Stimulated activated CD8-positive, alpha-beta memory T cell treated with anti-CD3 and anti-CD28 coated beads, Interleukin-2, amount 100 ng/mL, for 48 hours (primary cell): ENCODE measurements at places on chromosomes 1 and 21.

- DNase-seq, result no peak
Observed at GRCh38 chr1:224061436-224061835, 52.5 kb upstream of the FBXO28 start.

DNA sequence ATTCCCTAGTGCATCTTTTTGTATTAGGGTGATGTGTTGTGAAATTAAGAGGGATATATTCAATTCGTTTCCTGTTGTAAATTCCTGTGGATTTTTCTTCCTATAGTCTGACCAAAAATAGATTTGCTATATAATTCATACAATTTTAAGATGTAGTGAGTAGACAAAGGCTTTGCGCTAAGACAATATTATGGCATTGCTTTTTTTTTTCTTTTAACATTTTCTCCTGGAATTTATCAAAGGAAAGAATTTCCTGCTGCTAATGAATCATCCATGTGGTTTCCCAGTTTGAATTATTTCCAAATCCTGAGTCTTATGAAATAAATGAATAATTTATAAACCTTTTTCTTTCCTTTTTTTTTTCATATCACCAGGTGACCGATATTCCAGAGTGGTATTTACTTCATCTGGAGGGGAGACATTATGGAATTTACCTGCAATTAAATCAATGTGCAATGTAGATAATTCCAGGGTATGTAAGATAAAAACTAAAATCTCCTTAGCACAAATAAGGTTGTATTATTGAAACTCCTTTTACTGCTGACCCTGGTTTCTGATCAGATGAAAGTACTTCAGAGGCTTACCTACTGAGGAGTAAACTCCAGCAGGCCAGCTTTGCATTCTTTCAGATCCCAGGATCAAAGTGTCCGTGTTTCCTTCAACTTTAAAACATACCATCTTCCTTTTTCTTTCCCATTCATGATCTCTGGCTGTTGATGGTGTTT, 148.4 kb downstream of the TLR5 start:
- DNase-seq, result no peak

DNA sequence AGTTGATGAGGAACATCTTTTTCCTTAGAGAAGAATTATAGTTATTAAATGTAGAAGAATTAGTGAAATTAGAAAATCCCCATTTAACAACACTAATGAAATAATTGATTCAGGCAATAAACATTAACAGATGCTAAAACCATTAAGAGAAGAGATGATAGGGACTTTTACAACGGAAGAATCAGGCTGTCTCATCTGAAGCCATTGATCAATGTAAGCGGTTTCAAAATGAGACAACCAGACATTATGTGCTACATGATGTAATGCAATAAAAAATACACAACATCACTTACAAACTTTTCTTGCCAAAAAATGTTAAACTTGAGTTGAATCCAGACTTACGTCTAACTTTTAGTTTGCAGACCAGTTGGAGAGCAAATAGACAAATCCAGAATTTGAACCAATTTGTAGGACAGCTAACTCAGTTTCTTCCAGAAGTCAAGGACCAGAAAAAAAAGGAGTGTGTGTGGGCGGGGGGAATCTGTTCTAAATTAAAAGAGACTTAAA, 165.4 kb upstream of the DPT start:
- DNase-seq, result no peak

GRCh38 chr1:170155055-170155454, 9.3 kb downstream of the NTMT2 start:
- no peak for DNase-seq

GRCh38 chr1:221736714-221737113, 5.2 kb downstream of the DUSP10 start:
- DNase-seq, result no peak

DNA sequence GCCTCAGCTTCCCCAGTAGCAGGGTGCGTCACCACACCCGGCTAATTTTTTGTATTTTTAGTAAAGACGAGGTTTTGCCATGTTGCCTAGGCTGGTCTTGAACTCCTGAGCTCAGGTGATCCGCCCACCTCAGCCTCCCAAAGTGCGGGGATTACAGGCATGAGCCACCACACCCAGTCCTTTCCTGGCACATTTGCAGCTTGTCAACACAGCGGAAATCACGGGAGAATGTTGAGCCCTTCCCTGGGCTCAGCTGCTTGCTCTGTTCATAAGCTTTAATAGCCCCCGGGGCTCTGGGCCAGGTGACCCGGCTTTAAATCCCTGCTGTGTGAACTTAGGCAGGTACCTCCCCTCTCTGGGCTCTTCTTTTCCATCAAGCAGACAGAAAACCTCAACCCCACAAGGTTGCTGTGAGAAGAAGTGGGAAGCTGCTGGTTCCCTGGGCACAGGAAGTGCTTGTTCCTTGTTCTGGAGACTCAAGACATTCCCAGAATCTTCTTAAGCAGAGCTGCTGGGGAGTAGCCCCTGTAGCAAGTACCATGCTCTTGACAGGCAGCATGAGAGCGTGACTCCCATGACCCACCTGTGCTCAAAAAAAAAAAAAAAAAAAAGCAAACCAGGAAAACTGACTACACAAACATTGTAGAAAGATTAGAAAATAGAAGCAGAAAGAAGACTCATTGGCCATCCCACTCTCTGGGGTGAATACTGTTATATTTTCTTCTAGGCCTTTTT, 14.5 kb upstream of the SELENON start:
- no peak for DNase-seq

- no peak for DNase-seq
Observed at GRCh38 chr1:86365896-86366295, 30.2 kb downstream of the ODF2L start.

GRCh38 chr1:94551449-94551848, 9.9 kb upstream of the F3 start:
- DNase-seq, result no peak

DNA sequence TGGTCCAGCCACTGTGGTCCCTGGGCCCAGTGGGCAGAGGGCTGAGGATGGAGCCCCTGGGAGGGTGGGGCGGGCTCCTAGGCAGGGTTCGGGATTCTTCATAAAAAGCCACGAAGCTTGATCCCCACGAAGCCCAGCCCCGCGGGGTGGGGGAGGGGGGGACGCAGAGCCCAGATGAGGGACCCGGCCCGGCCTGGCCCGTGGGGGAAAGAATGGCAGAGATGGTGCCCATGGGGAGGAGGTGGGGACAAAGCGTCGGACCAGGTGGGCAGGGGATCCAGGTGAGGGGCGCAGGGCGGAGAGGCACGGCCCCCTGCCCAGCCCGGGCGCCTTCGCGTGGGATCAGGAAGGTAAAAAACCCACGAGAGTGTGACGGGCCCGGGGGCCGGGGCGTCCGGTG, 6.0 kb upstream of the SMIM12 start:
- DNase-seq, result no peak
